ENCODE measurements at places on chromosomes 16 and 17.

GRCh38 chr17:60249290-60249826 is 99.6 kb downstream of the CA4 start:
- DNase-seq: no peak

- no peak for DNase-seq
Observed at GRCh38 chr17:58337210-58337599, 8.6 kb upstream of the TSPOAP1 start.

DNA sequence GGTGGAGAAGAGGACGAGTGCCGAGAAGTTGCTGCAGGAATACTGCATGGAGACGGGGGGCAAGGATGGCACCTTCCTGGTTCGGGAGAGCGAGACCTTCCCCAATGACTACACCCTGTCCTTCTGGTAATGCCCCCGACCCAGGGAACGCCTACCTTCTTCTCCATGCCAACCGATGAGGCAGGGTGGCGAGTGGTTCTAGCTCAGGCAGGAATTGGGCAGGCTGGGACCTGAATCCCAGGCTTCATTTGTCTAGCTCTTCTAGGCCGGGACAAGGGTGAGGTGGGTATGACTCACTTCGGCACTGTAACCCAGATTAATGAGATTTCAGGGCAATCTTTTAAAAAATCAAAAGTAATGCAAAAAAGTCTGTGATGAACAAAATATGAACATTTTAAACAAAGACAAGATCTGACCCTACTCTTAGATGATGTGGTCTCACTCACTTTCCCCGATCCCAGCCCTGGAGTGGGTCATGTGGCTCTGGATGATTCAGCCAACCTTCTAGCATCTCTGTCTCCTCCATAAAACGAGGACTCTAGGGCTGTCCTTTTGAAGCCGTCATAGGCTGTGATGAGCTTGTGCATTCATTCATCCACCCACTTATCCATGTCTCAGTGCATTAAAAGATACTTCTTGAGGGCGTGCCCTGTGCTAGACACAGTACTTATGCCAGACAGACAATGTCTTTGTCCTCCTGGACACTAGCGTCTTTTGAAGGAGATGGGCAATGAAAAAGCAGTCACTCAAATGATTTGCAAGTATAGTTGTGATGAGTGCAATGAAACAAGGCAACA is 102.6 kb downstream of the SDR42E1 start:
- DNase-seq: no peak

DNA sequence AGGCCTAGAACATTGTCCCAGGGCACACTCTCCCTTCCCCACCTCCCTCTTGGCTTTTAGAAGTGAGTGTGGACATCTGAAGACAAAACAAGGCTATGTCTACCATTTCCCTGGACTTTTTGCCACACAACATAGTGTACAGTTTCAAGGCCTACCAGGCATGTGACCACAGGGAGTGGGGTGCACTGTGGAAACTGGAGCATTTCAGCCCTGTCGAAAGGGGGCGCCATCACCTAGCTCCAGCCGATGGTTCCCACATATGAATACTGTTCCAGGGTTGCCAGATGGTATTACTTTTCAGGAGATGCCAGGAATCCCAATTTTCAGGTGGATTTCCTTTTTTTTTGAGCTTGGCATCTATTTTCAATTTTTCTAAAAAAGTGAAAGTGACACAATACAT is 140.7 kb downstream of the KATNIP start:
- DNase-seq: no peak
